ENCODE measurements at places on chromosomes 3 and 15. TPM values are rescaled to one million over a fixed set of nuclear protein-coding genes. Genes with fewer than 3 reads are reported as not detected.

GRCh38 chr3:20890111-20890519 lies 704.1 kb upstream of the SGO1 start:
- DNase-seq = no peak

Gene THBS1
- 364 TPM for total RNA-seq

Gene DLL4
- not detected for total RNA-seq

Gene TM4SF1
- total RNA-seq = 408 TPM

DNA sequence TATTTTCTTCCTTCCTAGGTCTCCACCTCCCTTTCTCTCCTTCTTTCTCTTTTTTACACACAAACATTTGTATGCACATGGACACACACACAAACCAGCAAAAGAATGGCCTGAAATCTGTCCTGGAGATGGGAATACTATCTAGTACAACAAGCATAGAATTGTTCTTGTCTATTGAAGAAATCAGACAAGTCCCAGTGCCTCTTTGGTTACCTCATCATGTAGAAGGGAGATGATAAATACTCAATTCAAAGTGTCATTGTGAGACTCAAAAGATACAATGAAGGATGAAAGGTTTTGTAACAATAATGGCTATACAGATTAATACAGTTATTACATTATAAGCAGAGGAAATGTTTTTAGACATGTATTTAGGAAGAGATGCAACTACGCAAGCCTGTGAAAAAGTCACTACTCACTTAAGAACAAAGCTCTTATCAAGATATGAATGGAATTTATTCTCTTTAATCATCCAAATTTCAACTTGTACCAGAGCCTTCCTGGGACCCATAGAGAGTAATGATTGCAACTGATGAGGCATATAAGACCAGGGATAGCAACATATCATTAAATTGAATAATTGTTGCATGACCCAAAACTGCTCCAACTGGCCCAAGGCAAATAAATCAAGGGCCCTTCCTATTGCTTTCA lies 43.2 kb downstream of the P3H2 start:
- no peak for DNase-seq

DNA sequence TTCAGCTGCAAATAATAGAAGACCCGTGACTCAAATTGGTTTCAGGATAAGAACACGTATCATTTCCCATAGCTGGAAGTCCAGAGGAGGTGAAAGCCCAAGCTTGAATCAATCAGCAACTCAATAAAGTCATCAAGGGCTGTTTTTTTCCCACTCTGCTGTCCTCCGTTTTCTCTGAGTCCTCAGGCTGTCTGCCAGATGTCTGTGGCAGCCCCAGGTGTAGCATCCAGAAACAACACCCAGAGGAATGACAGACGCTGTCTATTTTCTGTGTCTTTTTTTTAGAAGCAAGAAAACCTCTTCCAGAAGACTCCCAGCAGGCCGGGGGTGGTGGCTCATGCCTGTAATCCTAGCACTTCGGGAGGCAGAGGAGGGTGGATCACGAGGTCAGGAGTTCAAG lies 204.4 kb downstream of the FAM43A start:
- no peak for DNase-seq

Gene CPEB1
- total RNA-seq = 32.7 TPM

- DNase-seq = no peak
These were observed 55.5 kb upstream of the AGTR1 start for GRCh38 chr3:148642214-148642613.

Gene ATP13A5
- total RNA-seq = not detected

GRCh38 chr15:40986820-40987219 lies 33.5 kb downstream of the CHAC1 start:
- DNase-seq = no peak

- DNase-seq = no peak
These were observed 11.9 kb downstream of the MCM2 start for GRCh38 chr3:127610105-127610504.

Gene SLC28A1
- total RNA-seq = not detected

DNA sequence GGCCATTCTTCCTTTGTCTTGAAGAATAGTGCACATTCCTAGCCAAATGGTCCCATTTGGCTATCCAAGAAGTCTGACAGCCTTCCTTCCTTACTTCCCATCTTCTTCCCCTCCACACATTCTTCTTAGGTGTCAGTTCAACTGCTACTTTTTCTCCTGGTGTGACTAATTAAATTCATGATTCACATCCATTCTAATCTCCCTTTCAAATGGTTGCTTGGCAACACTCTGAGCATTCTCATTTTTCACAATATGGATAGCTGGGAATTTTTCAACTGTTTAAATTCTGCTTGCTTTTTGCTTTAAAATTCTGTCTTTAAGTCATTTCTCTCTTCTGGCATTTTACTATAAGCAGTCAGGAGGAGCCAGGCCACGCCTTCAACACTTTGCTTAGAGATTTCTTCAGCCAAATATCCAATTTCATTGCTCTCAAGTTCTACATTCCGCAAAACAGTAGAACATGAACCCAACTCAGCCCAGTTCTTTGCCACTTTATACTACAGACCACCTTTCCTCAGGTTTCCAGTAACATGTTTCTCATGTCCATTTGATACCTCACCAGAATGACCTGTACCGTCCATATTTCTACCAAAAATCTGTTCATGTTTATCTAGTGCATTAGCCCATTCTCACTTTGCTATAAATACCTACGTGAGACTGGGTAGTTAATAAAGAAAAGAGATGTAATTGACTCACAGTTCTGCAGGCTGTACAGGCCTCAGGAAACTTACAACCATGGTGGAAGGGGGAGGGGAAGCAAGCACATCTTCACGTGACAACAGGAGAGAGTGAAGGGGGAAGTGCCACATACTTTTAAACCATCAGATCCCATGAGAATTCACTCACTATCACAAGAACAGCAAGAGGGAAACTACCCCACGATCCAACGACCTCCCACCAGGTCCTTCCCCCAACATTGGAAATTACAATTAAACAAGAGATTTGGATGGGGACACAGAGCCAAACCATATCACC lies 31.9 kb upstream of the MCF2L2 start:
- DNase-seq = no peak
